Activated CD8-positive, alpha-beta memory T cell treated with anti-CD3 and anti-CD28 coated beads for 1 hour (primary cell): ENCODE measurements at places on chromosomes 1 and 21.

DNA sequence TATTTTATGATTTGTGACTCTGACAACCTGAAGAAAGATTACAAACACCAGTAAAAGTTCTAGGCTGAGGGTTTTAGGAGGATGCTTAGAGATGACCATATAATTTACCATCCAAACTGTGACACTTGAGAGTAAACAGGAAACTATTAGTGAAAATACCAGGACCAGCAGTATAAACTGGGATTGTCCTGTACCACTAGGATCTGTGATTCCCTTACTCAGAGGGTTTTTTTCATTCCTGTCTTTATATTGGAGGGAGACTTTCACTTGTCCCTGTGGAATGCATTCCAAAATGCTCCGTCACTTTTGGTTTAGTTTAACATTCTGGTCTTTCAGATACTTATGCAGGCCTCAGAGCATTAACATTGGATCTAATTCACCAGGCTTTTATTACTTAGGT is 482.9 kb downstream of the PTBP2 start:
- DNase-seq = no peak

DNA sequence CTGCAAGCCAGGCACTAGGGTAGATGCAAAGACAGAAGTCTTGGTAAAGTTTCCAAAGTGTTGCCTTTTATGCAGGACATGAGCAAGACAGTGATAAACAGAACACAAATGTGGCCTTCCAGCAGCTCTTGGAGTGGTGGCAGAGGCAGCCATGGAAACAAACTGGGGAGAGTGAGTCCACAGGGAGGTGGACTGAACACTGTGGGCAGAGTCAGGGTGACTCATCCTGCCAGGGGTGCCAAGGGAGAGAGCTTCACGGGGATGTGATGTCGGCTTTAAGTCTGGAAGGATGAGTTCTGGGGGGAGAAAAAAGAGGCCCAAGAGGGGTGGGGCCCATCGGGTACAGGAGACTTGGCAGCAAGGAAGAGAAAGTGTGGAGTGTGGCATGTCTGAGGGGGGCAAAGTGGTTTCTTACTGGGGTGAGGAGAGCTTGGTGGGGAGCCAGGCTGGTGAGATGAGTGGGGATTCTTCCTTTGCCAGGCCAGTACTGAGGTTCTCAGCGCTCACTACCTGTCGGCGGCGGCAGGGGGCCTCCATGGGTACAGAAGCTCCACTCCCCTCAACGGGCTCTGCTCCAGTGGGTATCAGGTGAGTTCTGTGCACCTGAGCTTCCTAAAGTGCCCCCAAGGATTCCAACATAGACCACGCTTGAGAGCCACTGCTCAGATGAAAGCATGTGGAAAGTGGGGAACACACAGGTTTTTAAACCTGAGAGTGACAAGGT is 41.8 kb downstream of the KIAA0040 start:
- DNase-seq = no peak

- no peak for DNase-seq
Observed at GRCh38 chr1:115453666-115454065, 115.6 kb upstream of the NGF start.

GRCh38 chr1:85452948-85453347 is 12.0 kb downstream of the DDAH1 start:
- DNase-seq = no peak

DNA sequence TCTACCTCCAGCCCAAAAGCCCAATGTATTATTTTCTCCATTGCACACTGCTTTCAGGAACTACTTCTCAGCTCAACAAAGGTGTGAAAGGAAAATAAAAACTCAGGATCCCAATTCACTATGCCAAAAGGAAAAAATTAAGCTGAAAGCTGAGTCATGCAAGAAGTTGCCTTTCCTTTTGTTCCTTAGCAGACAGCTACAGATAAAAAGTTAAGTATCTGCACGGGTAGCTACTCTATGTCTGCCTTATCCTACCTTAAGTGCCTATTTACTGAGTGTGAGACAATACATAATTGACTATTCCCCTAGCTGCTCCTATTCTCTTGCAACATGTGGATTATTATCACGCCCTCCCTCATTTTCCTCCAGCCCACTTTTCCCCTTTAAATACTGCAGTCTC is 84.1 kb downstream of the ADCY10 start:
- DNase-seq = no peak

GRCh38 chr1:70737125-70737524 is 310.5 kb downstream of the PTGER3 start:
- DNase-seq = no peak

DNA sequence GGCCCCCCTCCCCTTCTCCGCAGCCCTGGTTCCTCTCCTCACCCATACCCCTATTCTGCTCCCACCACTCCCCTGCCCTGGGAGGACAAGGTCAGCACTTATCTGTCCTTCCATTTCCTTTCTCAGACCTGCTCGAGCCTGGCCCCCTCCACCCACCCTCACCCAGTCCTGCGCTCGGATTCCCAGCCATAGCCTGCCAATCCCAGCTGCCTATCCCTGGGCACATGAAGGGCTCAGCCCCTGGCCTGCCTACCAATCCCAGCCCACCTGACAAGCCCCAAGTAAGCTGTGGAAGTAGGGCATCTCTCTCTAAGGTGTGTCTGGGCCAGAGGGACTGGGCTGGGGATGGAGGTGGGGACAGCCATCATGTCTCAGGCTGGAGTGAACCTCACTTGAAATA is 5.4 kb downstream of the BLACAT1 start:
- DNase-seq = no peak

DNA sequence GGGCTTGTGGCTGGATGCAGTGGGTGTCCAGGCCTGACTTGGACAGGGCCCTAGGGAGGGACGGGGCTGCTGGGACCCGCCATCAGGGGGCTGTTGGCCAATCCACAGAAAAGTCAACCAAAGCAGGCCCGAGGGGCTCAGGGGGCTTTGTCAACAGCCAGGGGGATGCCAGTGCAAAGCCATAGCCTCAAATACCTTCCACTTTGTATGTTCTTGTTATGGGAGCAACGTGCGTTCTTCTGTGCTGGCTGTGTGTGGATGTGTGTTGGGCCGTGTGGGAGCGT is 35.4 kb upstream of the ARF1 start:
- DNase-seq = no peak

- no peak for DNase-seq
Observed at GRCh38 chr1:40059338-40059959, 18.9 kb downstream of the CAP1 start.

DNA sequence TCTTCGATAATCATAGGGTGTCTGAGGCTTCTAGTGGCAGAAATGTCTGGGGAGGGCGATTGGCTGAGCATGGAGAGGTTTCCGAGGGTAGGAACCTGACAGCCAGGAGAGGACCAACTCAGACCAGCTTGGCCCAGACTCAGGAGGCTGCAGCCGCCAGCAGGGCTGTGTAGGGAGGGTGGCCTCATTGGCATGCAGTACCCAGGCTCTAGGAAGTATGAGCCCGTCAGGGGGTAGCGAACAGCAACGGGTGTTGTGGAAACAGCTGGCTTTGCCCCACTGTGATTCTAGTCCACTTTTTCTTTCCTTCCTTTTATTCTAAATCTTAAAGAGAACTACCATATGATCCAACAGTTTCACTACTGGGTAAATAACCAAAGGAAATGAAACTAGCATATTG is 103.3 kb downstream of the DIRAS3 start:
- DNase-seq = no peak

GRCh38 chr21:21547368-21547953 is 549.3 kb downstream of the NCAM2 start:
- no peak for DNase-seq

DNA sequence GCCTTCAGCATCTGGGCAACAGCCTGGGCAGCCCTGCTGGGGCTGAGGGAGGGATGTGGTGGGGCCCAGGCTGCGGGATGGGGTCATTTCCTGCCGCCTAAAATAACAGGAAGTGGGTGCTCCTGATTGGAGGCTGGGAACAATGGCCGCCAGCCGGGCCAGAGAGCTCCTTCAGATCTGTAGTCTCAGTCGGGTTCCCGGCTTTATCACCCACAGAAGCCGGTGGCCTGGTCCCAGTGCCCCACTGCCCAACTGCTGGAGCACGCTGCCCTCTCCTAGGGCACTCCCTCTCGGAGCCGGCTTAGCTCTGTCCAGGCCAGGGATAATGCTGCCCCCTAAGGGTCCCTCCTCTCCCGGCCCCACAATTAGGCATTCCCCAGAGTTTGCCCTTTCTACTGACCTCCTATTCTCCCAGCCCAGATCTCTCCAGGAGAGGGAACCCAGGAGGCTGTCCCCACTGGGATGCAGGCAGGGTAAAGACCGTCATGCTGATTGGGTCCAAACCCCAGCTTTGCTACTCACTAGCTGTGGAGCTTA is 5.1 kb downstream of the MAP7D1 start:
- no peak for DNase-seq

GRCh38 chr1:181453541-181454201 is 29.6 kb upstream of the CACNA1E start:
- no peak for DNase-seq

GRCh38 chr1:172145231-172145651 is 275.2 kb upstream of the C1orf105 start:
- no peak for DNase-seq

DNA sequence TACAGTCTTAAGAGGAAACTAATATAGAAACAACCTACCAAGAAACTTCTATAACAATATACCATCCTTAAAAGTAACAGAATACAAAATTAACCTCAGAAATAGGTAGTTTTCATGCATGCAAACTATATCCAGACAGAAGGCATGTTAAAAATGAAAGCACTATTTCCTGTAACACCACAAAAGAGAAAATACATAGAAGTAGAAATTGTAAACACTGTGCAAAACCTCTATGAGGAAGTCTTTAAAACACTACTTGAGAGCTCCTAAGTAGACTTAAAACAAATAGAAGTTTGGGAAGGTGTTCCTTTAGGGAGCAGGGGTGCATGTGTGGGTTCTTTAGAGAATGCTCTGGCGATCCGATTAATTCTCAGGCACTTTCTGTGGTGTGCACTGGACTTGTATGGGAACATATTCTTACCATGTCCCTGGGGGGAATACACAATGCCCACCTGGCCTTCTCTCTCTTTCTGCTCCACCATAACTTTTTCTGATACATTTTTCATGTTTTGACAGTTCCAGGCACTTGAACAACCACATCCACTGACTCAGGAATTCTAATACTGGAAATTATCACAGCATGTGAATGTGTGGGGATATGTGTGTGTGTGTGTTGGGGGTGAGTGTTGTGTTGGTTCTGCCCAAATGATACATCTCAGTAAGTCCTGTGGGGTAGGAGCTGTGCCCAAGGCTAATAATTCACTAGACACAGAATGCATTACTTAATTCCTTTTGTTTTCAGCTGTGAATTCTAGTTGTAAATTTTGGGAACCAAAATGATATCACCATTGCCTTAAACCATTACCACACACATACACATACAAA is 866.3 kb upstream of the B3GALT2 start:
- DNase-seq = no peak

- DNase-seq = no peak
Observed at GRCh38 chr1:181500636-181501035, 17.3 kb downstream of the CACNA1E start.

- peak; percentile 88 for DNase-seq
Observed at GRCh38 chr21:37220981-37221664, 46.0 kb downstream of the VPS26C start.
